ENCODE measurements at places on chromosomes 12 and 14.

- no peak for DNase-seq
Observed at GRCh38 chr14:33964599-33965317, 13.9 kb upstream of the EGLN3 start.

- no peak for DNase-seq
Observed at GRCh38 chr12:106079148-106079738, 59.5 kb downstream of the NUAK1 start.

DNA sequence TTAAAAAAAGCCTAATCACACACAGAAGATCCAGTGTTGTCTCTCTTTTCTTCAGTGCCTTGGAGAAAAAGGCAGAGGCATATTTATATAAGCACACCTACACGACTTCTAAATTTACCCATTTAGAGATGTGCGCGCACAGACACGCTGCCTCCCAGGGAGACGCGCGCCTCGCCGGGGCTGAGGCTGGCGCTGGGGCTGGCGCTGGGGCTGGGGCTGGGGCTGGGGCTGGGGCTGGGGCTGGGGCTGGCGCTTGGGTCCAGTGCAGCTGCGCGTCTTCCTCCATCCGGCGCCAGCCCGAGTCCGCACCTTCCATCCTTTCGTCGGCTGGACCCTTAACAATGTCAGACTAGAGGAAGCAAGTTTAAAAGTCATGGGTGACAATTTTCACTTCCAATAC is 118.4 kb upstream of the ARID2 start:
- DNase-seq = no peak

- DNase-seq = no peak
Observed at GRCh38 chr14:104794099-104794498, 1.4 kb downstream of the AKT1 start.

- DNase-seq = no peak
Observed at GRCh38 chr14:41607966-41608663, 1.4 kb downstream of the LRFN5 start.

Measured in T-helper 22 cell (primary cell).